ENCODE measurements at places on chromosomes 5 and 9.

- DNase-seq, result no peak
These were observed 174.7 kb downstream of the NFIB start for GRCh38 chr9:14139287-14139686.

DNA sequence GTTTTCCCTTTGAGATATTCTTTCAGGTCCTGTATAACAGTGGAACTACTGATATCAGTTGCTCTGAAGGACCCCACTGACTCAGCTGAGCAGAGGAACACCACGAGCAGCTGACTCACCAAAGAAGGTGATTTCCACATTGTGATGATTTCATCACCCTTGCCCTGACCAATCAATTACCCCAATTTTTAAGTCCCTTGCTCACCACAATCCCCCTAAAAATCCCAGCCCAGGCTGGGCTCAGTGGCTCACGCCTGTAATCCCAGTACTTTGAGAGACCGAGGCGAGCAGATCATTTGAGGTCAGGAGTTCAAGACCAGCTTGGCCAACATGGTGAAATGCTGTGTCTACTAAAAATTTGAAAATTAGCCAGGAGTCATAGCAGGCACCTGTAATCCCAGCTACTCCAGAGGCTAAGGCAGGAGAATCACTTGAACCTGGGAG lies 125.3 kb upstream of the ABCA1 start:
- DNase-seq, result peak; percentile 39

DNA sequence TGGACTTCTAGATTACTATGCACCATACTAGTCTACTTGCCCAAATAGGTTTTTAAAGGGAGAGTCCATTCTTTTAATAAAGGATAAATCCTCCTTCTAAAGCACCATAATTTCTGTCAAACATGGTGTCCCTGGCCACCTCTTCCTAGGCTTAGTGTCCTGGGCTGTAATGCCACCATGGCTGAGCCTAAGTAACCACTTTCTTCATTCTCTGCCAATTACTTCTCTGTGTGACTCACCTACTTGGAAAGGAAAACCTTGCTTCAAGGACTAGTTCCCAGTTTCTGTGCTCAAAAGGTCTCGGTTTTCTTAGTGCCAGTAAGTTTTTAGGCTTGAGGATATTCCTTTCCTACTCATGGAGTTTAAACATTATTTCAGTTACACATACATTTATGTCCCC lies 273.4 kb downstream of the DENND1A start:
- no peak for DNase-seq

DNA sequence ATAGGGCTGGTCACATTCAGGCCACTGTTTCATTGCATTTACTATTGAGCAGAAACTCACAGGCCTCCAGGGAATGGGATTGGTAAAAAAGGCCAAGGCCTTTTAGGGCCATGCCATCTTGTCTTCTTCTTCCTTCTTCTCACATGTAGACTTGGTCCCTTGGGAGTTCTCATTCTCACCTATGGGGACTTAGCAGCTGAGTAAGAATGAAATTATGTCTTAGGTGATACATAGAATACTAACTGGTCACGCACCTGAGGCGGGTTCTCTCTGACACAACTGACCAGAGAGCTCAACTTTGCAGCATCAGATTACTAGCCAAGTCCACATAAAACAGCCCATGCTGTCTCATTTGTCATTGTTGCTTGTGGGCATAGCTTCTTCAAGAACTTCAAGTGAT lies 641.8 kb downstream of the EFNA5 start:
- DNase-seq, result no peak

DNA sequence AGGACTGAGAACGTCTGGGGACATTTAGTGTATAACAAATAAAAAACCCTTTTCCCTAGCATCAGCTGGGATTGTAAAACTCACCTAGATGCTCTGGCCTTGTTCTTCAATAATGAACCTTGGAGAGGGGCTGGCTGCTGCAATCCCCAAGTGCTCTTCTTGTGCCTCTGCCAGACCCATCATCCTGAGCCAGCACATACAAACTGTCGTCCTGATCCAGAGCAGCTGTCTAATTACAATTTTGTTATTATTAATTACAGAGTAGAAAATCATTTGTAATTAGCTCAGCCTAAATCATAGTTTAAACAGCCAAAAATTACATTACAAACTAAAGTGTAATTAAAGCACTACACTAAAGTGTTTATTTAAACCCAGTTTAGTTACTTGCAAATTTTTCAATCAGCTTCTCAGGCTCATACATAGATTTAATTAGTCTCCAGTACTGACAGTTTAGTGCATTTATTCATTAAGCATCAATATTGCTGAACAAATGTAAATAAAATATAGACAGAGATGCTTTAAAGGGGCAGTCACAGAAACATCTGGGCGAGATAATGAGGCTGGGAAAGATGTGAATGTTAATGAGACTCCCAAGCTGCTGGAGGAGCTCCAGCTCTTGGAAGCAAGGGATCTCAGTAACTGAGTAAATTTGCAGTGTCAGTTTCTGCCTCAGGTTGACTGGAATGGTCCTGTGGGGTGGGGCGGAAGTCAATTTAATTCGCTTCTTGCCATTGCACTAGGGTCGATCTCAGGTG lies 632.3 kb upstream of the TLE4 start:
- no peak for DNase-seq

DNA sequence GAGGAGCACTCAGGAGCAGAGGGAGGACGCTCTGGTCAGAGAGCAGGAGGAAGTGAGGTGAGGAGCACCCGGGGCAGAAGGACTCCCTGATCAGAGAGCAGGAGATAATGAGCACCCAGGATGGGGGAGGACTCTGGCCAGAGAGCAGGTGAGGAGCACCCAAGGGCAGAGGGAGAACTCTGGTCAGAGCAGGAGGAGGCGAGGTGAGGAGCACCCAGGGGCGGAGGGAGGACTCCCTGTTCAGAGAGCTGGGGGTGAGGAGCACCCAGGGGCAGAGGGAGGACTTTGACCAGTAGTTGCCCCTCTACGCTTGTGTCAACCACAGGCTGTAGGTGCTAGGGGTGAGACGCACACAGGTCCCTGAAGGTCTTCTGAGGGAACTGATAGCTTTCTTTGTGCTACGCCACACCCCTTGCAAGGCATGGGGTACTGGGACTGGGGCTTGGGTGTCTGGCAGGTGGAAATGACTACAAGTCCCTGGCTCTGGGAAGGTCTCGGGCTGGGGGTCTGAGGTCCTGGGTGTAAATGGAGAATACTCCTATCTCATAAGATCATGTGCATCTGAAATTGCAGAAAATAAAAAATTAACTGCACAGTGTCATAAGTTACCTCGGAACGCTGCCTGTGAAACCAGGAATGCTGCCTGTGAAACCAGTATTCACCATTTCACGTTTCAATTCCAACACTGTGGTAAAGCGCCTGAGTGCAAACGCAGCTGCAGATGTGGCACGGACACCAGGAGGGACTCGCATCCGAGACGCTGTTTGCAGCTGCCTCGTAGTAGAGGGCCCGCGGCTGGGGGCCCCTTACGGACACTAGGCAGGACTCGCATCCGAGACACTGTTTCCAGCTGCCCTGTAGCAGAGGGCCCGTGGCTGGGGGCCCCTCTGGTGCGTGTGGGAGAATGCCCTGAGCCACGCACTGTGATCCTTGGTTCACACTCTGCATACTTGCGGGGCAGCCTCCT lies 27.0 kb upstream of the SLC6A3 start:
- DNase-seq, result no peak

DNA sequence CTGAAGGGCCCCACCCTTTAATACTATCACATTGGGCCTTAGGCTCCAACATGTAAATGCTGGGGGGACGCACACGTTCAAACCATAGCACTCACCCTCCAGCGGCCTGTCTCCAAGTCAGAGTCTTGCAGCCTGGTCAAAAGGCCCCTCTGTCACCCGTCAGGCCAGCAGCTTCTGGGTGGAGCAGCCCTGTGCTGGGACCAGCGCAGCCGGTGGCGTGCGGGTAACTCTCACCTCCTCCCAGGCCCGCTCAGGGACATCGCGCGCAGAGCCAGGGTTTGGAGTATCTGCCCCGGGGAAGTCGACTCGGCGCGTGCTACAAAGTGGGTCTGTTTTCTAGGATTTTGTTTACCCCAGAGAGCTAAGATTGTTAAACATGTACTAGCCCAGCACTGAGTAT lies 93.0 kb upstream of the COL5A1 start:
- DNase-seq, result no peak
